Fibroblast of lung (primary cell): ENCODE measurements at places on chromosomes 3 and 15.

DNA sequence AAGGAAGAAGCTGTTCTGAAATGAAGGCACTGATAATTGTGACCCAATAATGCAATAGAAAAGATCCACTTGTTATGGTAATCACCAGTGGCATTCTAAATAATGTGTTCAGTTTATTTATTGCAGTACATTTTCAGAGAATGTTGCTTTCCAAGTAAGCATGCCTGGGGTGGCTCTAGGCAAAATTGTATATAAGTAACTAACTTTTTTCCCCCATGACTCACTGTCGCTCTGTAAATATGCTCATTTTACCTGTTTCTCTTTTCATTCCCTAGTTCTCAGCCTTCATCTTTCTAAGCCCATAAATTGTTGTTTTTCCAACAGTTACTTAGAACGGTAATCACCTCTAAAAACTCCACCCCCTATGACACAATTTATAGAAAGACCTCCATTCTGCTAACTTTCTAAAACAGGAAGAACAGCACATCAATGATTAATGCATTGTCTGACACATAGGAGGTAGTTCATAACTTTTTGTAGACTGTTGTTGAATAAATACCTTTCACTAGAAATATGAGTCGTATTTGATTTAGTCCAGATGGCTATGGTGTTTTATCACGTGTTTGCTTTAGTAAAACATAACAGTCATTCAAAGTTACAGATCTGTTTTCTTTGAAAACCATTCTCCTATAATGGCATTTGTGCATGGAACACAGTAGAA is 143.1 kb downstream of the LSAMP start:
- no peaks in the 10 kb centered on the region for H3K27me3 ChIP-seq
- no peaks in the 10 kb centered on the region for H3K4me1 ChIP-seq
- H3K36me3 ChIP-seq = no peaks in the 10 kb centered on the region
- H3K27ac ChIP-seq = no peak overlapping the region

GRCh38 chr15:42020713-42021273 is at the start of gene PLA2G4E:
PLA2G4E (minus strand) TSS chr15:42021042; CDS start chr15:42021030, 12 bp downstream.
- no peaks in the 10 kb centered on the region for H3K36me3 ChIP-seq
- H3K4me1 ChIP-seq = no peaks in the 10 kb centered on the region
- no peak within 1 kb of the TSS for H3K4me3 ChIP-seq
- DNase-seq = no peak
- no peak within 1 kb of the TSS for H3K27ac ChIP-seq

GRCh38 chr3:114941626-114942309 is 205.3 kb downstream of the ZBTB20 start:
- no peaks in the 10 kb centered on the region for H3K36me3 ChIP-seq
- no peaks in the 10 kb centered on the region for H3K27me3 ChIP-seq
- no peaks in the 10 kb centered on the region for H3K4me1 ChIP-seq
- DNase-seq = no peak
- no peak overlapping the region for H3K4me3 ChIP-seq

GRCh38 chr15:77622209-77622933 is 10.3 kb downstream of the LINGO1 start:
- H3K36me3 ChIP-seq = no peaks in the 10 kb centered on the region
- peaks cover 3% of the 10 kb centered on the region for H3K27me3 ChIP-seq
- no peak for DNase-seq
- no peak overlapping the region for H3K27ac ChIP-seq
- H3K4me3 ChIP-seq = no peak overlapping the region

DNA sequence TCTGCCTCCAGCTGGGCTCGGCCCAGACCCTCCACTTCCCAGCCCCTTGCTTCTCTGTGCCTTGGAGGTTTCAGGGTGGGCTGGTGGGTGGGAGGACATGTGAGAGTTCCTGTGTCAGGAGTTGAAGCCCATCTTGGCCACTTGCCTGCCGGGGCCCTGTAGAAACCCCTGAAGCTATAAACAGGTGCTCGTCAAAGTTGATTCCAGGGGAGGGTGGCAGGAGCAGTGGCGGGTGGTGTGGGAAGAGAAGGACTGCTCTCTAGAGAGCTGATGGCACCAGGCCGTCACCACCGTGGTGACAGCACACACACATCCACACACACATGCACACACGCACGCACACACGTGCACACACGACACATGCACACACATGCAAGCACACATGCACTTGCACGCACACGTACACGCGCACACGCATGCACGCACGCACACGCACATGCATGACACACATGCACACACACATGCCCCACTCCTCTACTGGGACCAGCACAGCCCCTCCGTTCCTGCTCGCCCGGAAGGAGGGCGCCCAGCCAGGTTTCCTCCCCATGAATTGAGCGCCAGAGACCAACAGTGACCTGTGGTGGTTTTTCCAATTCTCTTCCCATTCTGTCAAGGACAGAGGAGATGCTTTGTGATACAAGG is 56.3 kb upstream of the CGNL1 start:
- H3K36me3 ChIP-seq = no peaks in the 10 kb centered on the region
- no peak for DNase-seq
- peaks cover 2% of the 10 kb centered on the region for H3K4me1 ChIP-seq

DNA sequence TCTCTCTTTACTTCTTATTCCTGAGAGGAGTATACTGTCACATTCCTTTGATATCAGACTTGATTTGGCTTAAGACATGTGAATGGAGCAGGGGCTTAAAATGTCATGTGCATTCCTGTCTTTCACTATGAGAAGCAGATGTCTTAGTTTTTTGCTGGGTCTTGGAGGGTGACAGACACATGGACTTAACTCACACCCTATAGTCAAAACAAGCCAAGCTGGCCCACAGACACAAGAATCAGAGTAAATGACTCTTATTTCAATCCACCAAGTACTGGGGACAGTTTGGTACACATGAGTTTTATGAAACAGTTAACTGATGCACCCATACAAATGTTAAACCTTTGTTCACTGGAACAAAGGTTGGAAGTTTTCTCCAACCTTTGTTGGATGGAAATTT is 1024.1 kb upstream of the CFAP20DC start:
- H3K4me1 ChIP-seq = no peaks in the 10 kb centered on the region
- no peak for DNase-seq
- no peak overlapping the region for H3K27ac ChIP-seq
- no peaks in the 10 kb centered on the region for H3K27me3 ChIP-seq
- no peaks in the 10 kb centered on the region for H3K36me3 ChIP-seq
- H3K4me3 ChIP-seq = no peak overlapping the region
